ENCODE measurements at places on chromosomes 4 and X.

GRCh38 chrX:111467896-111468295 lies 43.5 kb upstream of the SERTM2 start:
- DNase-seq: no peak

- DNase-seq: no peak
Measured at GRCh38 chr4:115790812-115791211, 677.4 kb upstream of the NDST4 start.

- DNase-seq: no peak
Measured at GRCh38 chr4:10115271-10115796, 1.3 kb downstream of the WDR1 start.

DNA sequence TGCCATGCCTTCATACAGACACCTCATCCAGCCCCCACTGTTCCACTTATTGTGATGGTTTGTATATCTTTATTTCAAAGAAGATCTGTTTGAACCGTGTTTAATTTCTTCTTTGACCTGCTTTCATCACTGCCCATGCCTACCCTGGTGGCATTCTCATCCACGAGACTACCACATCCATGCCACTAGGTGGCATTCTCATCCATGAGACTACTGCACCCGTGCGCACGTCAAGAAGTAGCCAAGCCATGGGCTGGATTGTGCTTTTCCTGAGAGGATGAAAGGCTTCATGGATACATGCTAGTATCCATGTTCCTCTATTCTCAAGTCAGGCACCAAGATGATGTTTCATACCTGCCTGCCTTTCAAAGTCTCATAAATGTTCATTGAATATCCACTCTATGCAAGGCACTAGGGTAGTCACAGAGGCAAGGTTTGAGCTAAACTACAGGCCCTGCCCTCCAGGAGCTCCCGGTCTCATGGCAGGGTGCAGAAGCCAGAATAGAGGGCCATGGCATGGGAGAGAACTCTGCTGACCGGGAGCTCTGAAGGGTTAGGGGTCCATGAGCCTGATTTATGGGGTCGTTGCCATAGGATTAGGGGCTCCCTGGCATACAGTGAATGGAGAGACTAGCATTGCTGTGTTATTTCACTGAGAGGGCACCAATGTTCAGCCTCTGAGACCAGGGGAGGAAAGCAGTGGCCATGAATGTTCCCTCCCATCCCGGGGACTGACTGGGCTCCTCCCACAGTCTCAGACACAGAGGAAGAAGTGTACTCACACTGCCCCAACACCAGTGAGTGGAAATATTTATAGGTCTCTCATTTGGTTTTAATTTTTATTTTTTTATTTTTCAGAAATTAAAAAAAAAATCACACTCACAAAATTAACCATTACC lies 24.8 kb upstream of the EOLA2 start:
- peak; percentile 72 for DNase-seq

DNA sequence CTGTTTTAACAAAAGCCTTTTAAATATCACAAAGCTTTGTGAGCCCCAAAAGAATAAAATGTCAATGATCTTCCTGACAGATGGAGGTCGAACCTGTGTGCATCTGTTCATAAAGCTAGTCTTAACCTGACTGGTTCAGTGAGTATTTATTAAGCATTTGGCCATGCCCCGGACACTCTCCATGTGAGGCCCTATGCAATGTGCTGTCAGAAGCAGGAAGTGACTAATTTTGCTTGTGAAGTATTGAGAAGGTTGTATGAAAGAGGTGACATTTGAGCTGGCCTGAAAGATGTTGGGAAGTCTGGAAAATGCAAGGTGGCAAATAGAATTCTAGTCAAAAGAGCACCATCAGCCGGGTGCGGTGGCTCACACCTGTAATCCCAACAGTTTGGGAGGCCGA lies 171.4 kb downstream of the MSL3 start:
- DNase-seq: no peak

DNA sequence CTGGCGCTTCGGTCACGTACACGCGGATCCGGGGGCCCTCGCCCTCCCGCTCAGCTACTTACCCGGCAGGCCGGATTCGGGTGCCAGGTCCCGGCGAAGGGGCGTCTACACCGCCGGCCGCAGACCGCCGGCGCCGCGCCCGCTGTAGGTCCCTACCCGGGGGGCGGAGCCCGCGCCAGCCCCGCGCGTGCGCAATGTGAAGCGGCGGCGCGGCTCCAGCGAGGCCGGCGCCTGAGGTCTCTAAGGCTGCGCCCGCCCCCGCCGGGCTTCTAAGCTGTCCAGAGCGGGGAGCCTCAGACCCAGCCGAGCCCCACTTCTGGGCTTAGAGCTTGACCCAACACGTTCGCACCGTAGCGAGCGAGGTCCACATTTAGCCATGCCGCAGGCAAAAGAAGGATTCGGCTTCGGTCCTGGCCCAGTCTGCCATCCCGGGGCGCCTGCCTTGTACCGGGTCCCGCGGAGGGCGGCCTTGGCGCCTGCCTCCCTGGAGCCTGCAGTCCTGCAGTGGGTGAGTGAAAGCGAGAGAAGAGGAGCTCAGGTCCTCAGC lies at the start of gene ZNF518B:
Gene ZNF518B (minus strand): TSS at position 172 of the 547 bp plus-strand sequence. CDS start 11,098 bp downstream, outside the sequence.
- DNase-seq: peak; percentile 26

DNA sequence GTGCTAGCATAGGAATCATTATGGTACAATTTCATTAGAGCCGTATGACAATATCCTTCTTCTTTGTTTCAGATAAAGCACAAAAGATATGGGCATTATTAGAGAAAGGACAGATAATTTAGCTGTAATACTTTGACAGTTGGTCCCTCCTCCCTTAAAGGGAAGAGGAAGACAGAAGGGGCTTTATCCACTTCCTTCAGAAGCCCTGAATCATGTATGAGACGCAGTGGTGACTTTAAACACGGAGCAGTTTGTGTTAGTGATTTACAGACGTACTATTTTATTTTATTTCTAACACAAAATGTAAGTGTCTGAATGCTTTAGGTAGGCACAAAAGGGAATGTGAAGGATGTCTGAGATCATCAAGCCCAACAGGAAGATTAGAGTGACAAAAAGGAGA lies 467.7 kb downstream of the IL15 start:
- DNase-seq: no peak

- DNase-seq: peak; percentile 31
Measured at GRCh38 chr4:60216752-60217151, 983.4 kb upstream of the ADGRL3 start.

GRCh38 chrX:19272452-19272851 lies 71.3 kb upstream of the PDHA1 start:
- DNase-seq: no peak

GRCh38 chr4:4859799-4860599 lies 534 bp downstream of the MSX1 start:
- no peak for DNase-seq

DNA sequence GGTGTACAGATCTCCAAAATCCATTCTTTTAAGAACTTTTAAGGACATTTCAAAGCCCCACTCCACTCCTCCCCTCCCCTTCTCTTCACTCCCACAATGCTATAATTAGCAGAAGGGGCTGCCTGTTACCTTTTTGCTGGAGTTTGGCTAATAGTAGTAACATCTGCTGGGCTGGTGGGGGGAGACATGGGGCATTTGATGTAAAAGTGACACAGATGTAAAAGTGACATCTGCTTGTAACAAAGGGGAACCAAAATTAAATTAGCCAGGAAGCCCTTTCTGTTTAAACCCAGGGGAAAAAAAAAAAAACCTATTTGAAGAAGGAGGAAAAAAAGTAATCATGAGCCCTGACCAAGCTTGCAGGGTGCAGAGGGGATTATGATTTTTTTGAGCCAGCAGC lies 5.4 kb upstream of the PHOX2B start:
- no peak for DNase-seq

DNA sequence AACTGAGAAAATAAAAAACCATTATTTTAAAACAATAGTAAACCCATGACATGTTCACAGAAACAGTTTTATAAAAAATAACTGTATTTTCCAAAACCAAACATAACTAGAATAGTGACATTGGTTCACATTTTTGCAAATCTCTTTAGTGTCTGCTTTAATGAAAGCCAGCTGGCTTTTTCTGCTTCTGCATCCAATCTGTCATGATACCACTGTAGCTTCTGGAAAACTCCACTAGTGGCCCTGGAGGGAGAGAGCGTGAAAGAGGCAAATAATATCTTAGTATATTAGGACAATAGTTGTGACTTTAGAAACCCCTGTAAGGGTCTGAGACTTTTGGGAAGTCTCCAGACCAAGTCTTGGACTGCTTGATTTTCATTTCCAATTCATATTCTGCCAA lies 31.1 kb downstream of the FGFBP1 start:
- no peak for DNase-seq

All from NCI-H460 (cell line).